ENCODE measurements at places on chromosomes 7 and 10. TPM values are rescaled to one million over a fixed set of nuclear protein-coding genes. Genes with fewer than 3 reads are reported as not detected.

GRCh38 chr7:117587931-117588330 lies 108.1 kb downstream of the CFTR start:
- H3K27ac ChIP-seq = no peak overlapping the region
- no peak for DNase-seq
- no peaks in the 10 kb centered on the region for H3K36me3 ChIP-seq
- H3K27me3 ChIP-seq = no peaks in the 10 kb centered on the region
- H3K4me1 ChIP-seq = no peaks in the 10 kb centered on the region

DNA sequence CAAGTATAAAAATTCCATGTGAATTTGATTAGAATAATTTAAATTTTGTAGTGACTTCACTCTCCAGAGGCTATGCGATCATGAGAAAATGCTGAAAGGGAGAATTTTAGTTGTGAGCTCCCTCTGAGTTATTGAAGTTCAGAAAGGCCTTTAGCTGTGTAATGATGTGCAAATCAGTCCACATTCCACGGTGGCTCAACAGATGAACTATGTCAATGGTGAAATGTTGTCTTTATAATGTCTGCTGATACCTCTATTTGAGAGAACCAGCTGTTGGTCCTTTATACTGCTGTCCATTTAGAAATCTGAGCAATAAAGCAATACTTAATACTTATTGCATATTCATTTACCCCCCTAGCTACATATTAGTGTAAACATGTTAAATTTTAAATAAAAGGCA lies 7.1 kb upstream of the ITGB8 start:
- H3K27me3 ChIP-seq = no peaks in the 10 kb centered on the region
- no peaks in the 10 kb centered on the region for H3K36me3 ChIP-seq
- H3K4me1 ChIP-seq = peaks cover 8% of the 10 kb centered on the region

GRCh38 chr7:134766779-134767519 lies 12.5 kb upstream of the CALD1 start:
- no peak for DNase-seq
- H3K4me3 ChIP-seq = no peak overlapping the region
- no peaks in the 10 kb centered on the region for H3K36me3 ChIP-seq
- H3K27ac ChIP-seq = peak overlapping the region; percentile 49

DNA sequence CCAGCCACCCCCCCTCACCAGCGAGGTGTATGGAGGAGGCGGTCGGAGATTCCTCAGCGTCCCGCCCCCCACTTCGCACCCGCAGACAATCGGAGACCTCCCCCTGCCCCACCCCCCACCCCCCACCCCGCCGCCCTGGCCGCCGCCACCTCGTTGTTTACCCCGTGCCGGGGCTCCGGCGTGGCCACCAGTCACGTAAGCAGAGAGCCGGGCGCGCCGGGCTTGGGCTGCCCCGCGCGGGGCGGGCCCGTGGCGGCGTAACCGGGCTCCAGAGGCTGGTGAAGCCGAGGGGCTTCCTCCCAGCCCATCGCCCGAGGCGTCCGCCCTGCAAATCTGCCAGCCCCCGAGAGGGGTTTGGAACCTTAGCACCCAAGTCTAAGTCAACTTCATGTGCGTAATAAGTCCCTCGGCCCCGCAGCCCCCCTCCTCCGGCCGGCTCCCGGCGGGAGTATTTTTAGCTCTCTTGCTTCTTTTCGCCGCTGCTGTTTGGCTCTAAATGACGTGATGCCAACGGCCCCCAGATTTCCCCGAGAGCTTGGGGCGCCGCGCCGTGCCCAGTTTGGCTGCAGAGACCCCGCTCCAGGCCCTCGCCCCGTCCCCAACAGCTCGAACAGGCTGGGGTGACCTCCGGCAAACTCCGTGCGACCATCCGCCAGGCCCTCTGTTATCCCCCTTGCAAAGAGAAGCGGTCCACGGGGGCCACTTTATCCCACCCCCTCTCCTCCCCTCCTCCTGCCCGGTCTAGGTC lies 2.7 kb downstream of the MXI1 start:
- H3K4me1 ChIP-seq = peaks cover 20% of the 10 kb centered on the region
- H3K36me3 ChIP-seq = no peaks in the 10 kb centered on the region
- no peaks in the 10 kb centered on the region for H3K27me3 ChIP-seq
- peak overlapping the region; percentile 98 for H3K27ac ChIP-seq
- no peak for DNase-seq

DNA sequence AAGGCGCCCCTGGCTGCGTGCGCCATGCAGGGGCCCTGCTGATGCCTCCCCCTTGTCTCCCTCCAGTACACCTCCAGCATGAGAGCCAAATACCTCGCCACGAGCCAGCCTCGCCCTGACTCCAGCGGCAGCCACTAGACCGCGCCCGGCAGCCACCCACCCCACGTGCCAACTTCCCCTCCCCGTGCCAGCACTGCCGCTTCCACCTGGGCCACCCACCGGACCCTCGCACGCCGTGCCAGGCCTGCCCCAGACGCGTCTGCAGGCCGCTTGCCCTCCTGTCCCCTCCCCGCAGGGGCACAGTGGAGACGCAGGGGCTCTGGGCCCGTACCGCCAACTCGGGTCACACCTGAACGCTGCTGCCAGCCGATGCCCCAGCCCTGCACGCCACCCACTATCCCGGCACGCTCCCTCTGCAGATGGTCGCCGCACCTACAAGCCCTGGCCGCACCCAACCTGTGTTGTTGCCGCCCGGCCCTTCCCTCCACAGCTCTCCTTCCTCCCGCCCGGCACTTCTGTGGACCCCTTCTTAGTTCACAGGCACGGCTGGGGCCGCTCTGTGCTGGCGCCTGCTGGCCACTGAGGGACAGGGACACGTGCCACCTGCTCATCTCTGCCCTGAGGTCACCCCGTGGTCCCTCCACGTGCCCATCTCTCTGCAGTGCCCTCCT lies 26.3 kb upstream of the AMZ1 start:
- no peak overlapping the region for H3K27ac ChIP-seq
- no peak for DNase-seq

- H3K4me3 ChIP-seq = no peak overlapping the region
- H3K27ac ChIP-seq = no peak overlapping the region
- no peaks in the 10 kb centered on the region for H3K36me3 ChIP-seq
- no peak for DNase-seq
- H3K4me1 ChIP-seq = no peaks in the 10 kb centered on the region
These were observed 598.6 kb downstream of the SH2D4B start for GRCh38 chr10:81136261-81136660.

DNA sequence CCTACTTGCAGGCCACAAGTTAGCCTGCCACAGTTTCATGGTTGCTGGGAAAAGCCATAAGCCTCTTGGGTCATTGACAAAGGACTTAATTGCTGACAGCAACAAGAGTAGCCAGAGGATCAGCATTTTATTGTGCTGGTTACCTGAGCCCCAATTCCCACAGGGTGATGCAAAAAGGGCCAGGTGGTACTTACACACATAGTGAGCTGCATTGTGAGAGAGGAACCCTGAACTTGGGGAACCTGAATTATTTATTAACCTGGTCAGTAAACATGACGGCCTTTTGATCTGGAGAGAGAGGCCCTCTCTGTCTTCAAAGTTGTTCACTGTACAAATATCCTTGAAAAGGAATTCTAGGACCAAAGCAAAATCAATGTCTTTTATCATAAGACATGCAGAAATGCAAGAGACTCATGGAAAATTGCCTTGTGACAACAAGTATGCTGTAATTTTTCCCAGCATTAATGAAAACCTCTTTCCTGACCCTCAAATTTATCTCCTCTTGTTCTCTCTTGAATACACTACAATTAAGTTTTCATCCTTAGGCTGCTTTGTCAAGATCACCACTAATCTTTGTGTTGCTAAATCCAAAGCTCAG lies 102.9 kb upstream of the PHYHIPL start:
- no peaks in the 10 kb centered on the region for H3K36me3 ChIP-seq
- H3K27ac ChIP-seq = no peak overlapping the region
- no peaks in the 10 kb centered on the region for H3K27me3 ChIP-seq
- DNase-seq = no peak

- no peak overlapping the region for H3K4me3 ChIP-seq
- no peak overlapping the region for H3K27ac ChIP-seq
- no peaks in the 10 kb centered on the region for H3K27me3 ChIP-seq
- peaks cover 7% of the 10 kb centered on the region for H3K4me1 ChIP-seq
- no peaks in the 10 kb centered on the region for H3K36me3 ChIP-seq
These were observed 56.3 kb downstream of the CACUL1 start for GRCh38 chr10:118698421-118698820.

DNA sequence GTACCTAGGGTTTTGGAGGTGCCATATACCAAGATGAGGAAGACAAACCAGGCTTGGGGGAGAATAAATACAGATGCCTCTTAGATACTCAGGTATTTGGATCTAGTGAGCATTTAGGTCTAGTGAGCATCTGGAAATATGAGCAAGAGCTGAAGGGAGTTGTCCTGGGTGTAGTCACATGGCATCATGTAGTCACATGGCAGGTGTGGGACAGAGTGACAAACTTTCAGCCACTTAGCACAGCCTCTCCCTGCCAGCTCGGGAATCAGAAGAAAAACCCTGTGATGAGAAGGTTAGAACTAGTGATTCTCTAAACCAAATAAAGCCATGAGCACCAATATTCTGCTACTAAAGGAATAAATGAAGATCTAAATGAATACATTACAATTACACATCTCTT lies 24.3 kb downstream of the RGR start:
- no peaks in the 10 kb centered on the region for H3K27me3 ChIP-seq
- no peaks in the 10 kb centered on the region for H3K36me3 ChIP-seq
- DNase-seq = no peak
- no peak overlapping the region for H3K27ac ChIP-seq

DNA sequence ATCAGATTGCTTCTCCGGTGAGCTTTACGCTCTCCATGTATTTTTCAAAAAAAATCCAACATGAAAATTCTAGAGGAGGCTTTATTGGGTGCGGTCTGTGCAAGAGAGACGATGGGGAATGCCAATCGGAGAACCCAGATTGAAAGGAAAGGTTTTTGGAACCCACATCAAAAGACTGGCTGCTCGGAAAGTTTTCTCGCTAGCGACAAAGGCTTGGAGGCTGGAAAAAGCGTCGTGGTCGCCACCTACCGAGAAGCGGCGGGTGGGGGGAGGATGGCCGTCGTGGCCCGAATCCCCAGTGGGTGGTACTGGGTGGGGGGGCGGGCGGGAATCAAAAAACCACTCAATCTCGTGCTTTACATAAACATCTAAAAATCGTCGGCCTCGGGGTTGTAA lies 1.1 kb upstream of the GTF2I start:
- no peak for DNase-seq
- H3K27me3 ChIP-seq = no peaks in the 10 kb centered on the region
- peak overlapping the region; percentile 93 for H3K4me3 ChIP-seq
- H3K4me1 ChIP-seq = peaks cover 34% of the 10 kb centered on the region
- peak overlapping the region; percentile 100 for H3K27ac ChIP-seq

DNA sequence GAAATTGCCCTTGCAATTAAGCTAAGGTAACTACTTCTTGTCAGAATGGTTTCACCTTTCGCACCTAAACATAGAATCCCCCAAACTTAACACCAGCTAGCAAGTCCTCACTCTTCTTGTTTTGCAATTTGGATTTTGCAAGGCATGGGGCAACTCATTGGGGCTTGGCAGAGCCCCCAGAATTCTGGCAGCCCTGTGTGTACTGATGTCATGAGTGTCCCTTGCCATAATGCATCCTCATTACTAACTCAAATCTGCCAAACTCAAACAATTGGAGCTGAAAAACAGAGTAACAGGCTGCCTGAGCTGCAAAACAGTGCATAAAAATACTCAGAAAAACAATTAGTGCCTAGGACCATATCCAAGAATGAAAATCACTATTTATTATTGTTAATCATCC lies 7.9 kb upstream of the XPNPEP1 start:
- H3K27ac ChIP-seq = no peak overlapping the region
- H3K4me3 ChIP-seq = no peak overlapping the region
- H3K27me3 ChIP-seq = no peaks in the 10 kb centered on the region
- DNase-seq = no peak
- H3K4me1 ChIP-seq = peaks cover 22% of the 10 kb centered on the region

- peaks cover 10% of the 10 kb centered on the region for H3K4me1 ChIP-seq
- H3K36me3 ChIP-seq = peaks cover 20% of the 10 kb centered on the region
- H3K27ac ChIP-seq = no peak overlapping the region
- H3K27me3 ChIP-seq = no peaks in the 10 kb centered on the region
These were observed 6.2 kb upstream of the TRIP6 start for GRCh38 chr7:100860702-100861615.

GRCh38 chr7:2099048-2099957 lies 133.4 kb downstream of the MAD1L1 start:
- no peaks in the 10 kb centered on the region for H3K36me3 ChIP-seq
- no peak overlapping the region for H3K27ac ChIP-seq
- peaks cover 13% of the 10 kb centered on the region for H3K4me1 ChIP-seq
- no peak for DNase-seq
- no peak overlapping the region for H3K4me3 ChIP-seq

LRGUK gene
- total RNA-seq = 2.9 TPM

SPDYE6 gene
- not detected for total RNA-seq

RELN gene
- total RNA-seq = 7.4 TPM

Data from vagina (tissue), 2 donors.